ENCODE measurements at places on chromosomes 12 and 14. TPM values are rescaled to one million over a fixed set of nuclear protein-coding genes. Genes with fewer than 3 reads are reported as not detected.
A peak's percentile ranks its signal among the peaks of the same experiment; 100 is the strongest.

NR2C1 gene
- total RNA-seq, result 42.1 TPM

AICDA gene
- total RNA-seq, result not detected

SLC7A7 gene
- total RNA-seq, result 1.9 TPM

KCNK13 gene
- 0.11 TPM for total RNA-seq

HVCN1 gene
- 1.0 TPM for total RNA-seq

GPR84 gene
- total RNA-seq, result not detected

SMOC1 gene
- not detected for total RNA-seq

DNA sequence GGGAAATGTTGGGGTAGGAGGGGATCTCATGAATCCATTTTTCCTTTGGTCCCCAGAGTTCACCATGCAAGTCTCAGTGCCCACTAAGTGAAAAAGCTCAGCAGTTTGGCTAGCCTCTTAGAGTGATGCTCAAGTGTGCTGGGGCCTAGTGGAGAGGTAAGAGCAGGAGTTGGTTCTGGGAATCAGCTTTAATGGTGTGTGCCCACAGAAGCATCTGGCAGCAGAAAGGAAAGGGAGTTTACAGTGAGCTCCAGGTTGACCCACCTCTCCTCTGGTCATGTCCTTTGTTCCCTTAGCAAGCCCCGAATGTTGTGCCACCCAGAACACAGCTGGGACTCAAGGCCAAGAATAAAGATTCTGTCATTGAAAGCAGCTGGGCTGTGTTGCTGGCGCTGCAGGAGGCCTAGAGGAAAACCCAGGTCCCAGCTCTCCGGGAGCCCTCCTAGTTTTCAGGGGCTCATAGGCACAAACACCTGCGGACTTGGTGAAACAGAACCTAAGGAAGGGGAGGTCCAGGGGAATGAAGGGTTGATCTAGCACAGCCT, 320.8 kb downstream of the ZFP36L1 start:
- no peaks in the 10 kb centered on the region for H3K36me3 ChIP-seq
- H3K27me3 ChIP-seq, result no peaks in the 10 kb centered on the region
- no peak overlapping the region for H3K4me3 ChIP-seq
- H3K27ac ChIP-seq, result no peak overlapping the region
- DNase-seq, result no peak

GRCh38 chr14:31122098-31122611, 85.4 kb downstream of the HECTD1 start:
- peaks cover 70% of the 10 kb centered on the region for H3K36me3 ChIP-seq
- no peak overlapping the region for H3K4me3 ChIP-seq
- H3K27me3 ChIP-seq, result no peaks in the 10 kb centered on the region

- peaks cover 6% of the 10 kb centered on the region for H3K4me1 ChIP-seq
- no peak for DNase-seq
- no peak overlapping the region for H3K27ac ChIP-seq
- no peak overlapping the region for H3K4me3 ChIP-seq
- peaks cover 10% of the 10 kb centered on the region for H3K36me3 ChIP-seq
Measured at GRCh38 chr12:95804291-95804690, 13.7 kb upstream of the NTN4 start.

DNA sequence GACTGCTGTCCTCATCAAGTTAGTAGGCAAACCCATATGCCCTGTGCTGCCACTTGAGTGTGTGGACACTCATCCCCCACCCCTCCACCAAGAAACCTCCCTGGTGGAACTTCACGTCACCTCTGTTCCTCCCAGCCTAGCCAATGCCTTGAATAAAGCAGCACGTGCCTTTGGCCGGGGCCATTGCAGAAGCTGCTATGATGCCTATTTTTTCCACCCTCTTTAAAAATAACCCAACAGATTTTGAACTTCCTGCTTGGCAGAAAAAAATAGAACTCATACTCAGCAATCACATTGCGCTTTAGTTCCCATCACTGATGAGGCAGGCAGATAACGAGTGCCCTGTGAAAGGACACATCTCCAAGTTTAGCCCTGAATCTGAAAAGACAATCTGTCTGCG, 23.1 kb upstream of the PWP1 start:
- H3K4me3 ChIP-seq, result no peak overlapping the region
- no peak overlapping the region for H3K27ac ChIP-seq
- peaks cover under 1% of the 10 kb centered on the region for H3K27me3 ChIP-seq
- H3K36me3 ChIP-seq, result no peaks in the 10 kb centered on the region
- DNase-seq, result no peak

- H3K4me1 ChIP-seq, result no peaks in the 10 kb centered on the region
- H3K27ac ChIP-seq, result no peak overlapping the region
- H3K27me3 ChIP-seq, result no peaks in the 10 kb centered on the region
- H3K4me3 ChIP-seq, result no peak overlapping the region
Measured at GRCh38 chr12:57983146-57983857, 41.9 kb downstream of the ATP23 start.

DNA sequence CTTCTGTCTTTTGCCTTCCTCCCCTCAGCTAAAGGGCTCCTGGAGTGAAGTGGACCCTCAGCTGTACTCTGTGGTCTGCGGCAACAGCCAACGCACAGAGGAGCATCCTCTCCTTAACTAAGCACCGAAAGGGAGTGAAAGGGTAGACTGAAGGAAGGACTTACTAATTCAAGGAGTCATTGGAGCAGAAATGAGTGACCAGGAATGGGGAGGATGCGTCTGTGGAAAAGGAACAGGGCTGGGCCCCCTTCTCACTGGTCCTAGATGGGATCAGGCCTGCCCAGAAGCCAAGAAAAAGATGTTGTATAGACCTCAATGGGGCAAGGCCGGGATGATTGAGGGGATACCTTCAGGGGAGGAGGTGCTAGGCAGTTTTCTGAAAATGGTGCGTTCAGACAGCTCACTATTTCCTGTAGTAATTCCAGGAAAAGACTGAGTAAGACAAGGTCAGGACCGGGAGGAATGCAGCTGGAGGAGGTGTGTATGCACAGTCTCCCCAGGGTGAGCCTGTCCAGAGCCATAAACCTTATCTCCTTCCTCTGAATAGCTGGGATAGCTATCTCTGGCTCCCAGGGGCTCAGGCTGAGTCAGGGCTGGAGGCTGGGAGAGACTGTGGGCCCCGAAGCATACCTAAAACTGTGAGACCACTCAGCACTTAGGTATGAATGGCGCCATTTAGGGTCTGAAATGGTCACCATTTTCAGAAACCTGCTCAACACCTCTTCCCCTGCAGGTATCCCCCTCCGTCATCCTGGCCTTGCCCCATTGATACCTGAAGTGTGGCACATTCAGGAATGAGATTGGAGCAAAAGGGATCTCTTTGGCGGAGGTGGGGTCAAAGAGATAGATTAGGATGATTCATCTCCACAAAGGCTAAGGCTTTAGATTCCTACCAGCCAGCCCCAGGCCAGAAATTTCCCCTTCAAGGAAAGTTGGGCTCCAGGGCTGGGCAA, 20.2 kb upstream of the KRT8 start:
- no peak overlapping the region for H3K27ac ChIP-seq
- no peaks in the 10 kb centered on the region for H3K27me3 ChIP-seq
- no peak for DNase-seq
- no peaks in the 10 kb centered on the region for H3K36me3 ChIP-seq
- peaks cover 12% of the 10 kb centered on the region for H3K4me1 ChIP-seq

GRCh38 chr12:118436986-118437385, 60.6 kb downstream of the SUDS3 start:
- no peaks in the 10 kb centered on the region for H3K27me3 ChIP-seq
- H3K27ac ChIP-seq, result no peak overlapping the region
- H3K4me1 ChIP-seq, result peaks cover 6% of the 10 kb centered on the region
- H3K36me3 ChIP-seq, result no peaks in the 10 kb centered on the region
- H3K4me3 ChIP-seq, result no peak overlapping the region
- DNase-seq, result peak; percentile 61

DNA sequence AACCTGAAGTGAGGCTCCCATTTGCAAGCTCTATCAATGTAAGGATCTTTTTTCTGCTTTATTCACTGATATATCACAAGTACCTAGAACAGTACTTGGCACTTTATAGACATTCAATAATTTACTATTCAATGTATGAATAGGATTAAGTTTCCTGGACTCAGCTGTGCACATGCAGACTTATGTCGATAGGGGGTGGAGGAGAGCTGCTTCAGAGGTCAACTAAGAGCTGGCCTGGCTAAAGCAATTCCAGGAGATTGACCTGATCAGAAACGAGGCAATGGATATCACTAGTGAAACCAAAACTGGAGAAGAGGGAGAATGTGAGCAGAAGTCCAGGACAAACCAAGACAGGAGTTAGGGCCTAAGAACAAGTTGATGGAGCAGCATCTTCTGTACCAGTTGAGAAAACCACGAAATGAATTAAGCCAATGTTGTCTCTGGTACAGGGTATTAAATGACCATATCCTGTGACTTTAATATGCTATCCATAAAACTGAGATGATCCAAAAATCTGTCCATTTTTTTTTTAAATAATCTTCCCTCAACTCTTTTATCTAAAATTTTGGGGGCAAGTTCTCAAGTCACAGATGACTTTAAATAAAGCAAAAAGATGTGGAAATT, 169.2 kb downstream of the PIK3C2G start:
- H3K36me3 ChIP-seq, result no peaks in the 10 kb centered on the region
- DNase-seq, result peak; percentile 27
- H3K27me3 ChIP-seq, result no peaks in the 10 kb centered on the region
- no peaks in the 10 kb centered on the region for H3K4me1 ChIP-seq

- no peak overlapping the region for H3K27ac ChIP-seq
- no peak for DNase-seq
- no peaks in the 10 kb centered on the region for H3K36me3 ChIP-seq
- H3K27me3 ChIP-seq, result no peaks in the 10 kb centered on the region
Measured at GRCh38 chr14:78228702-78229327, 58.6 kb downstream of the NRXN3 start.

DNA sequence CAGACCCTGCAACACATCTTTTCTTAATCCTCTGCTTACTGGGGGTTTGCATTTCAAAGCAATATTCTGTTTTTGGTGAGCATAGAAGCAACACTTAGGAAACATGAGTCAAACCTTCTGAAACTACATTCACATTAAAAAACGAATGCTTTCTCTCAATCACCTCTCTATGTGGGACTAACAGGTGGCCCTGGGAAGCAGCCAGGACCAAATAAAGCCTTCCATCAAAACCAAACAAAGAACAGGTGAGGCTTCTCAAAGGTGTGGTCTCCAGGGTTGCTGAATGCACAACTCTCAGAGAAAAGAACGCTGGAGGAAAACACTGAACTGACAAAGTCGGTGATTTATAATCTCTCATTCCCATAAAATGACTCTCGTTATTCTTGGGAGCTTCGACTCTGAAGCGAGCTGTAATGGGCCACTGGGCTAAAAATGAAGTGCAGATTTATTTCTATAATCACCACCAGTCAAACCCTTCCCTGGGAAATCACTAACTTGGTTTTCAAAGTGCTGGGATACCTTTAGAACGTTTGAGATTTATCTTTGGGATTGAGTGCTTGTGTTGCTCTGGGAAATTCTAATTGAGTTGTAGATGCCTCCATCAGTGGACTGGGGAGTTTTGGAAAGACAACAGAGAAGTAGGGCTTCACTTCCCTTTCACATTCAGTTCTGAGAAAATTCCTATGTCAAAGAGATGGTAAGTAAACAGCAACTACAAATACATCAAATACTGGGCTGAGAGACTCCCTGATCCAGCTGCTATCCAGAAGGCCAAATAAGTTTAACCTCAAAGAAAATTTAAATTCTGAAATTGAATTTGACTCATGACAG, 262.0 kb upstream of the TMPO start:
- no peak overlapping the region for H3K4me3 ChIP-seq
- no peak for DNase-seq
- peaks cover 6% of the 10 kb centered on the region for H3K27me3 ChIP-seq
- H3K36me3 ChIP-seq, result no peaks in the 10 kb centered on the region
- no peaks in the 10 kb centered on the region for H3K4me1 ChIP-seq

GRCh38 chr12:107654873-107655272, 30.7 kb upstream of the PWP1 start:
- H3K27me3 ChIP-seq, result no peaks in the 10 kb centered on the region
- no peak for DNase-seq
- H3K36me3 ChIP-seq, result no peaks in the 10 kb centered on the region
- no peaks in the 10 kb centered on the region for H3K4me1 ChIP-seq

GRCh38 chr14:53532853-53533252, 379.7 kb upstream of the DDHD1 start:
- H3K4me1 ChIP-seq, result no peaks in the 10 kb centered on the region
- H3K27me3 ChIP-seq, result no peaks in the 10 kb centered on the region
- no peaks in the 10 kb centered on the region for H3K36me3 ChIP-seq
- no peak overlapping the region for H3K4me3 ChIP-seq

- peaks cover 3% of the 10 kb centered on the region for H3K36me3 ChIP-seq
- no peak for DNase-seq
- peak overlapping the region; percentile 56 for H3K4me3 ChIP-seq
- peak overlapping the region; percentile 81 for H3K27ac ChIP-seq
Measured at GRCh38 chr12:121918679-121919038, 267 bp downstream of the CFAP251 start.

All from A673 (cell line).